ENCODE measurements at places on chromosomes 7 and 10.

- no peak for DNase-seq
Measured at GRCh38 chr7:123784263-123784662, 35.5 kb upstream of the WASL start.

DNA sequence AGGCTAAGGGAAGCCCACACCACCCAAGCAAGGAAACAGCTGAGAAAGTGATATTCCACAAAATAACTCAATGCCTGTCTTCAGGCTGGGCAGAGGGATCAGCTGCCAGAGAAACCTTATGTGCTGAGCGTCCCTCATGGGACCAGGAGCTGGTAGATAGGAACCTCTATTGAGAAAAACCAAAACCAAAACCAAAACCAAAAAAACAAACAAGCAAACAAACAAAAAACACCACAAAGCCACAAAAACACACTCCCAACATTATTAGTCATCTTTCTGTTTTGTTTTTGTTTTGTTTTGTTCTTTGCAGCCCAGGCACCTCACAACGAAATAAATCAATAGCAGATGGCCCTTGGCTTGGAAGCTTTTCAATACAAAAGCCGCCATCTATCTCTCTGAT, 760.8 kb upstream of the CELF2 start:
- DNase-seq = no peak

DNA sequence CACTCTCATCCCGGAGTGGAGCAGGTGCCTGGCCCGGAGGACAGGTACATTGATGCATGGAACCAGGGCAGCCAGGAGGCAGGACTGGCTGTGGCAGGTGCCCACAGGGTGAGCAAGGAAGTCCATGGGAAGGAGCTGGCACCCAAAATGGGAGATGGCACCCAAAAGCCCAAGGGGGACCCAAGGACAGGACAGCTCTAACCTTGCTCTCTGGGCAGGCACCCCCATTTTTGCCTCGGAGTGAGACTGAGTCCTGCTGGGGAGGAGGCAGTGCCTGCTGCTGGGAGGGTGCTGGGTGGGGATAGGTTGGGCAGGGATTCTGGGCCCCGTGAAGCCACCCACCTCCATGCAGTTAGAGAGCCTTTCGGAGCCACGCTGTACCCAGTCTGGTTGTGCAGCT, 234.5 kb downstream of the TCERG1L start:
- DNase-seq = no peak

DNA sequence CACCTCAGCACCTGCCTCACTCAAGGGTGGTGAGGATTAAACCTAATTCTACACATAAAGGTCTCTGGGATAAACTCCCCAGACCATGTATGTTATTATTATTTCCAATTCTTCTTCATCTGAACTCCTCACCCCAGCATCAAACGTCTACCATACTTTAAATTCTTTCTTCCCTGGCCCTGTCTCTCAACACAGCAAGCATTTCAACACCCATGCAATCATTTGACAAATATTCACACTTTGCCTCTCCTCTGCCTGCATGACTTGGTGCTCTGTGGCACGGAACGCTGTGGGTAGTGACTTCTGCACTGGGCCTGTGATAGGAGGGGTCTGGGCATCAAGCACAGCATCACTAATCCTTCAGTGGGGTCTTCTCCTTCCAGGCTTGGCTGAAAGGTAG, 490.8 kb downstream of the TNS3 start:
- no peak for DNase-seq

DNA sequence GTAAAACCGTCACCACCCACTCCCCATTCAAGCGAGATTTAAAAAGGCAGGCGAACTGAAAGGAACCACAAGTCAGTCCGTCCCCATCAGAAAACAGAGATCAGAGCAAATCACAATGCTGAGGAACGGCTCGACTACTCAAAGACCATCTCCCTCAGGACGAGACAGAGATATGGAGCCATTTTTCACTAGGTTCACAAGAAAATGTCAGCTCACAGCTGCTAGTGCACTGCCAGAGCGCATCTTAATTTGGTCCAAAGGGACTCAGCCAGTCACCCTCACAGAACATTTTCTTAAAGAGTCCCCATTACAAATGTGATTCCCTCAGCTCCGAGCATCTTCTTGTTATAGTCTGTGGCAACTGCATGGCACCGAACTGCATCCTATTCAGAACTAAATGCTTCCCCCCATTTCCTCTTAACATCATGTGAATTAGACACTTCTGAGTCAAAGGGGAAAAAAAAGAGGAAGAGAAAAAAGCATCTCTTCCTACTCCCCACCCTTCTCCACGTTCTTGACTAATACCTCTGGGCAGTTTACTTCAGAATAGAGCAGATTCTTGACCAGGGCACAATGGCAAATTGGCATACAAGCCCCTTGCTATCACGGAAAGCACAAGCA, 683.9 kb downstream of the MAGI2 start:
- DNase-seq = no peak

- DNase-seq = no peak
Measured at GRCh38 chr7:149256568-149256967, 5.4 kb upstream of the ZNF783 start.

- DNase-seq = no peak
Measured at GRCh38 chr7:125253452-125254190, 324.0 kb upstream of the POT1 start.
